ENCODE measurements at places on chromosomes 16 and 17.

- no peak for DNase-seq
Measured at GRCh38 chr17:38970128-38970527, 2.9 kb upstream of the FBXO47 start.

DNA sequence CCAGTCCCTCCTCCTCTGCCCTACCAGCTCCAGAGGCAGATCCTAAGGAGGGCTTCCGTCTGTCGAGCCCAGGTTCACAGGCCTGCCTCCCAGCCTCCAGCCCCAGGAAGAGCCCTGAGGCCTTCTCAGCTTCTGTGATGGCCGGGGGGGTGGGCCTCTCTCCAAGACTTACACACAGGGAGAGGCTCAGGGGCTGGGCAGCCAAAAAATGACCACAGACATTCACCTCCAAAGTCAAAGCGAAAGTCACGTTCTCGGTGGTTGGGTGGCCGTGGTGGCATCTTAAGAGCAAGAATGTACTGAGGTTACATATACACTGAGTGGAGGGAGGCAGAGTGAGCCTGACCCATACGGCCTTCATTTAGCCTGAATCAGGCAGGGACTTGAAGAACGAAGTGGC lies 119.1 kb downstream of the CCDC182 start:
- no peak for DNase-seq

- no peak for DNase-seq
Measured at GRCh38 chr16:84686707-84687298, 13.0 kb upstream of the USP10 start.

DNA sequence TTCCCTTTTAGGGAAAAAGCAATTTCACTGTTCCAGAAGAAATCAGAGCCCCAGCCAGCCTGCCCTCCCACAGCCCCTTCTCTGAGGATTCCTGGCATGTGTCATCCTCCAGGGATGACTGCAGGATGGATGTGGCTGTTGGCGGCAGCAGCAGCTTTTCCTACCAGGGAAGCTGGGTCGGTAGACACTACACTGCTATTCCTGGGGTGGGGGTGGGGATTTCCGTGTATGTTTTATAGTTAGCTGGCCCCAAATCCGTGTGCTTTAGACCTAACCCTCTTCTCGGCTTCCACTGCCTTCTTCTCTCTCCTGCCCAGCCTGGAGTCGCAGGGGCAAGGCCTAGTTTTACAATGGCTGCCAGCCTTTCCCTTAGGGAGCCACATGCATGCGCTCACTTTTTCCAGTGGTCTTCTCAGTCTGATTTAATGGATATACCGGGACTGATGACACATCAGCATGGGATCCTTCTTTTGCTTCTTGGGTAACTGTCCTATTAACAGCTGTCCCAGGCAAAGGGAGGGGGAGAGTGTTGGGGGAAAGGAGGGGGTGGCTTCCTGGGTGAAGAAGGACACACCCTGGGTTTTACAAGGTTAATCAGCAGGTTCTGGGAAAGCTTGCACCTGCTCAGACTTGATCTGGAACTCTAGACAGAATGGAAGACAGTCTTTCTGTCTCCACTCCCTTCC lies 2.7 kb upstream of the NFE2L1 start:
- DNase-seq: no peak

- no peak for DNase-seq
Measured at GRCh38 chr16:22814711-22815105, 746 bp downstream of the HS3ST2 start.
